Mesothelial cell of epicardium (in vitro differentiated cells): ENCODE measurements at places on chromosomes 5 and 9. TPM values are rescaled to one million over a fixed set of nuclear protein-coding genes. Genes with fewer than 3 reads are reported as not detected.

Gene GARNL3
- 51.1 to 51.5 TPM (median 51.1 TPM) in 3 replicates for total RNA-seq

GRCh38 chr5:126753227-126753626 is 23.7 kb upstream of the LMNB1 start:
- H3K4me1 ChIP-seq, result peaks cover 3% of the 10 kb centered on the region
- DNase-seq, result no peak
- no peak overlapping the region for H3K4me3 ChIP-seq
- H3K27ac ChIP-seq, result peak overlapping the region; percentile 25
- no peaks in the 10 kb centered on the region for H3K27me3 ChIP-seq
- no peaks in the 10 kb centered on the region for H3K36me3 ChIP-seq

Gene SHISAL2B
- total RNA-seq, result not detected in 3 replicates

DNA sequence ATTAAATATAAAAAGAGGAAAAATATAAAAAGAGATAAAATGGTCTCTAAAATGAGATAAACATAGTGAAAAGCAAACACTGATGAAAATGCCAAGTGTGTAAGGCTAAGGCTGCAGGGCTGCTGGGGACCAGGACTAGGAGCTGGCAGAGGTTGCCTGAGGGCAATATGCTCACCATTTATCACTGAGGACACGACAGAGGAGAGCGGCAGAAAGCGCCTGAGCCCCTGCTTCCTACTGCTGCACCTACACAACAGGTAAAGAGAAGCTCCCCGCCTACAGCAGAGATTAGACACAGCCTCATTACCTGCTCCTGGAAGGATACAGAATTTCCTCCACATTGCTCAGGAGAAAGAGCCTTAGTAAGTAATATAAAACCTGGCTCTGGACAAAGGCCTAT is 70.7 kb upstream of the PPP1R2B start:
- H3K27ac ChIP-seq, result peak overlapping the region; percentile 35
- no peak for DNase-seq
- peaks cover 3% of the 10 kb centered on the region for H3K4me1 ChIP-seq
- H3K36me3 ChIP-seq, result peaks cover 3% of the 10 kb centered on the region
- no peak overlapping the region for H3K4me3 ChIP-seq
- H3K27me3 ChIP-seq, result no peaks in the 10 kb centered on the region

DNA sequence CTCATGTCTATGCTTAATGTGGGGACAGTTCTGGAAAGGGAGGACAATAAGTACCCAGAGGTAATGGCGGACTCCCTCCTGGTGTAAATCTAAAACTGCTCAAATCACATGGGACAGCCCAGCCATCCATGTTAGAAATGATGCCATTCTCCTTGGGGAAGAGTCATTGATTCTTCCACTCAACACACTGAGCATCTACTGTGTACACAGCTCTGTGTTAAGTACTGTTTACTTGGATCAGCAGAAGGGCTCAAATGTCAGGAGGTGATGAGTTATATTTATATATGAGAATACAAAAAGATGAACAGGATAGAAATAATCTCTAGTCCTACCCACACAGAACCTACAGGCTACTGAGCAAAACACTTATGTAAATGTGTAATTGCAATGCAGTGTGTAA is 31.8 kb upstream of the NANS start:
- no peak overlapping the region for H3K4me3 ChIP-seq
- H3K4me1 ChIP-seq, result no peaks in the 10 kb centered on the region
- no peaks in the 10 kb centered on the region for H3K27me3 ChIP-seq
- no peak for DNase-seq
- H3K36me3 ChIP-seq, result peaks cover 2% of the 10 kb centered on the region

DNA sequence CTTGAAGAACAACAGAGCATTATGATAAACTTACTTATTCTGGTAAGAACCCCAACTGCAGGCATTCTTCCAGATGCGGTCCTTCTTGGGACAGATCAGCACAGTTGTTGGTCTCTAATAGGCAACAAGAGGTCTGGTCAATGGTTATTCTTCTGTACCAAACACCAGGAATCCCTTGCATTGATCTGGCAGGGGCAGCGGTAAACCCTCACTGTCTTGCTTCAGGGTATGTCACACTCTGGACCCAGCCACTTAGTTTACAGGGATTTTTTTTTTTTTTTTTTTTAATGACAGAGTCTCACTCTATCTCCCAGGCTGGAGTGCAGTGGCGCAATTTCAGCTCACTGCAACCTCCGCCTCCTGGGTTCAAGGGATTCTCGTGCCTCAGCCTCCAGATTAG is 1.3 kb upstream of the FAM193B start:
- no peak for DNase-seq
- H3K36me3 ChIP-seq, result no peaks in the 10 kb centered on the region
- H3K27ac ChIP-seq, result no peak overlapping the region
- H3K4me1 ChIP-seq, result peaks cover 27% of the 10 kb centered on the region

Gene LHX2
- not detected in 3 replicates for total RNA-seq

Gene CMYA5
- total RNA-seq, result 6.5 to 7.6 TPM (median 6.7 TPM) in 3 replicates

GRCh38 chr9:137679249-137679648 is 60.4 kb downstream of the EHMT1 start:
- no peak overlapping the region for H3K4me3 ChIP-seq
- no peaks in the 10 kb centered on the region for H3K27me3 ChIP-seq
- H3K36me3 ChIP-seq, result no peaks in the 10 kb centered on the region
- peaks cover 36% of the 10 kb centered on the region for H3K4me1 ChIP-seq
- peak overlapping the region; percentile 45 for H3K27ac ChIP-seq
- DNase-seq, result no peak

Gene GFRA3
- total RNA-seq, result 0.27 to 0.73 TPM (median 0.43 TPM) in 3 replicates

GRCh38 chr5:73295921-73296320 is 122.9 kb downstream of the TMEM174 start:
- H3K4me3 ChIP-seq, result no peak overlapping the region
- no peak for DNase-seq
- H3K36me3 ChIP-seq, result no peaks in the 10 kb centered on the region
- peaks cover 83% of the 10 kb centered on the region for H3K27me3 ChIP-seq
- H3K4me1 ChIP-seq, result peaks cover 34% of the 10 kb centered on the region
- H3K27ac ChIP-seq, result no peak overlapping the region

- H3K4me3 ChIP-seq, result no peak overlapping the region
- peaks cover 52% of the 10 kb centered on the region for H3K36me3 ChIP-seq
- H3K27me3 ChIP-seq, result no peaks in the 10 kb centered on the region
- peaks cover 5% of the 10 kb centered on the region for H3K4me1 ChIP-seq
- H3K27ac ChIP-seq, result no peak overlapping the region
Measured at GRCh38 chr9:100229561-100229960, 123.2 kb downstream of the TEX10 start.

DNA sequence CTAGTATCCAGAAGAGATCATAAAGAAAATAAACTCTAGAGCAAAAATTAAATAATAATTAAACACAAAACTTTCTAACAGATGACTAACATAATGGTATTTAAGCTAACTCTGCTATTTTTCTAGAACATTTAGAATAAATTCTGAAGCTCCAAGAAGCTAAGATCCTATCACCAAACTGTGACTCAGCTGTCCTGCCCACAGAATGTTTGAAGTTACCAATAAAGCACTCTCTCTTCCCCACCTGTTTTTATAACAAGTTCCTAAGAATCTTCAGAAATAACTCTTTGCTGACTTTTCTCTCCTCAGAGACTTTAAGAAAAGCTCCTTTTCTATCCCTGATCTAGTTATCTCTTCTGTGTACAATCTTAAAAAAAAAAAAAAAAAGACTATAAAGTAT is 6.0 kb upstream of the EFNA5 start:
- H3K36me3 ChIP-seq, result no peaks in the 10 kb centered on the region
- H3K27ac ChIP-seq, result no peak overlapping the region
- H3K4me1 ChIP-seq, result peaks cover 8% of the 10 kb centered on the region
- no peaks in the 10 kb centered on the region for H3K27me3 ChIP-seq
- no peak overlapping the region for H3K4me3 ChIP-seq
- no peak for DNase-seq
